ENCODE measurements at places on chromosomes 5 and 9.

DNA sequence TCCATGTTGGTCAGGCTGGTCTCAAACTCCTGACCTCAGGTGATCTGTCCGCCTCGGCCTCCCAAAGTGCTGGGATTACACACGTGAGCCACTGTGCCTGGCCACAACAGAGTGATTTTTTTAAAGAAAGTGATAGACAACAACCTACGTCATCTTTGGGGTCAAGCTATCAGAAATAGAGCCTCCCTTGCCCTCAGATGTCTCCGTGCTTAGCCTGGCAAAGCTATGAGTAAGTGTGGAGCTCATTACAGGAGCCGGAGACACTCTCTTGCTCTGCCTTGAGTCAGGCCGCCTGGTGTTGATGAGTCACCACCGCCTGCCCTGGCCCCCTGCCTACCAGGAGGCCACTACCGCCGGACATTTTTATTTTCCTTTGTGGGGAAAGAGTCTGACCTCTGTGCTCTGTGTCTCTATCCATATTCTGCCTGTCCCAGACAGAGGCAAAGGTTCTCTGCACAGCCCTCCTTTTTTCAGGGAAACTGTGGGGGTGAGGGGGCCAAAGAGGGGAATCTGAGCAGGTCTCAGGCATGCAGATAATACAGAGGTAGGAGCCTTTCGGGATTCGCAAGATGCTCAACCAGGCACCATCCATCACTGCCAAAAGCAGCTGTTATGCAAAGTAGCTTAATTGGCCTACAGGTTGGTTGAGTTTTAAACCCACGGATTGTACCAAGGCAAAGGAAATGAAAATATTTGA lies 123.7 kb upstream of the CPEB4 start:
- peak; percentile 92 for DNase-seq

GRCh38 chr5:61141801-61142200 lies 20.5 kb downstream of the SMIM15 start:
- no peak for DNase-seq

DNA sequence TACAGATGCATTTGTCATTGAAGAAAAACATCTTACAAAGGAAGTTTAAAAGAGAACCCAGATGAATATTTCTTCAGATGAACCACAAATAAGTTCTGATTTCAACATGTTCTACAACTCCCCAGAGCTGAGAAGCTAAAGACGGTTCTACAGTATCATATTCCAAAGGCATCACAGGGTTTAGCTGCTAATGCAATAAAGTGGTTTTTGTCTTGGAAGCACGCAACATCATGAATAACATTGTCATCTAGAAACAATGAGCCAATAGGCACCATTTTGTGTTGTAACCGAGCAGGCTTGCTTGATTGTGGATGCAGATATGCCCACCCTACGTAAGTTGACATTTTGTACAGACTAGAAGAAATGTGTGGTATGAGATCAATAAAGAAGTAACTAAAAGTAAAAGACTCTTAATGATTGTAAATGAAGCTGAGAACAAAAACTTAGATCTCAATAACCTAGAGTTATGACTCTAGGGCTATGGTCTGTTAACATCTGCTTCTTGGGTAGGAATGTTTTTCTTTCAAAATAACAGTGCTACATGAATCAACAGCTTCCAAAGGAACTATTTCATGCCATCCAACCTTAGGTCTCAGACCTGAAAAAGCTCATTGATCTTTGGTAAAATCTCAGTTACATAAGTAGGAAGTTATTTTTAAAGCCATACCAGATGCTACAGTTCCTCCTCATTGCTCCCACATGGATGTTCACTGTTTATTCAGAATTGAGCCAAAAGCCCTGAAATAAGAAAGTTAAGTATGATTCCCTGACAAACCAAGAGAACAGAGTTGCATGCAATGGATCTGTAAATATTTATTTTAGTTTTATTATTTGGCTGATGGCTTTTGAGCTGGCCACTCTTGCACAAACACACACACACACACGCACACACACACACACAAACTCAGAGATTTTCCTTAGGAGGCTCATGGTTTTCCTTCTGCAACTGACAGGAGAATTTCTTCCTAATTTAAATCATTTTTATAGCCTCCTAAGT lies 118.7 kb upstream of the SLCO6A1 start:
- DNase-seq, result no peak

DNA sequence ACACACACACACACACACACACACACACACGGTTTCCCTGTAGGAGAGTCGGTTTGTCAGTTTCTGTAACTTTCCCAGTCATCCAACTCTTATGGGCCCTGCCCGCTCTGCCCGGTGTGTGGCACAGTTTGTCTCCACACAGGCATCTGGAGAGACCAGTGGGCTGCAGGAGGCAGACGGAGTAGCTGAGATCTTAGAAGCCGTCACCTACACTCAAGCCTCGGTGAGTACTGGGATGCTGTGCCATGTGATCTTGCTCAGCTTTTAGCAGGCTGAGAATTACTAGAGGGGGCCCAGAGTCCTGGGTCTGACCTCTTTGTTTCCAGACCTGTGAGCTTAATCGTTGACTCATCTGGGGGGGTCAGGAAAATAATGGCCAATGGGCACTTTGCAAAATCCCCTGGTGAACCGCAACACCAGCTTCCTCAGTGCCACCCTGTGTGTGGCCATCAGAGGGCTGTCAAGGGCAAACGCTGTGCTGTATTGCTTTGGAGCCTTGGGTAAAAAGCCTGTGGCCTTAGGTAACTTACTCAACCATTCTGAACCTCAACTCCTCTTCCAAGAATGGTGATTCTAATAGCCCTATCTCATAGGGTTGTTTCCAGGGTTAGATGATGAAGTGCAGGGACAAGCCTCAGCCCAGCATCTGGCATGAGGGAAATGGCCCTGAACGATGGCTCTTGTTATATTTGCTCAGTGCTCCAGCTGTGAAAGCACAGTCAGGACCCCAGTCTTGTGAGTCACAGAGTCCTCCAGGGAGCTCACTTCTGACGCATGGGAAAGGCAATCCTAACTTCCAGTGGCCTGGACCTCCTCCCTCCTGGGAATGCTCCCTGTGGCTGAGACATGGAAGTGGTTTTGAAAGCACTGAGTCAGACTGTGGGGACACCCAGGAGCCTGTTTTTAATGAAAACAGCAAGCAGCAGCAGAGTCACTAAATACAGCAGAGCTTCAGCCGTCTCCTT lies 45.6 kb downstream of the COL15A1 start:
- DNase-seq, result peak; percentile 81

- DNase-seq, result no peak
Observed at GRCh38 chr9:74721696-74722660, 165.7 kb downstream of the TRPM6 start.

DNA sequence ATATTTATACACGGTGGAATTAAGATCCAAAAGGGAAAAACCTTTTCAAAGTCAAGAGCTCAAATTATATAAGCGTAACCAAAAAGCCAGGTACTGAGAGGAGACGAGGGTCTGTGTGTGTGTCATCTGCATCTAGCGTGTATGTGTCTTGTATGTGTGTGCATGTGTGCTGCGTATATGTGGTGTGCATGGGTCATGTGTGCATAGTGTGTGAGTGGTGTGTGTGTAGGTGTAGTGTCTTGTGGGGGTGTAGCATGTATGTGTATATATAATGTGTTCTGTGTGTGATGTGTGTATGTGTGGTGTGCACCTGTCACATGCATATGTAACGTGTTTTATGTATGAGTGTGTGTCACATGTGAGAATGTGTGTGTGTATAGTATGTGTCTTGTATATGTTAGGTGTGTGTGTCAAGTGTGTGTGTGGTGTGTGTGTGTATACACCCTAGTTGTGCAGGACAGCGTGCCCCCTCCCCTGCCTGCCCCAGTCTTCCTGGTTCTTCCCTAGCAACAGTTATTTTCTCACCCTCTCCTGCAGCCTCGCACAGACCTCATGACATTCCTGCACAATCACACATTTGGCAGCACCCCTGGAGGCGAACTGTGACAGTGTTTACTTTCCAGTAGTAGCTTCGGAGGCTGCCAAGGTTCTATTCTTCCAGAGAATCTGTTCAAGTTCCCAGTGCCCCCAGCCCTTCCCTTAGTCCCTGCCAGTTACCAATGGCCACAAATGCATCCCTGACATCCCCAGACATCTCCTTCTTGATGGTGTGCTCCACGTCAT lies 27.1 kb upstream of the TNIP1 start:
- no peak for DNase-seq

- DNase-seq, result no peak
Observed at GRCh38 chr5:167982-168660, 23.2 kb upstream of the LRRC14B start.

GRCh38 chr9:36762958-36763357 lies 190.3 kb downstream of the MELK start:
- DNase-seq, result no peak

GRCh38 chr9:113794721-113795120 lies 81.4 kb upstream of the ZNF618 start:
- DNase-seq, result no peak

DNA sequence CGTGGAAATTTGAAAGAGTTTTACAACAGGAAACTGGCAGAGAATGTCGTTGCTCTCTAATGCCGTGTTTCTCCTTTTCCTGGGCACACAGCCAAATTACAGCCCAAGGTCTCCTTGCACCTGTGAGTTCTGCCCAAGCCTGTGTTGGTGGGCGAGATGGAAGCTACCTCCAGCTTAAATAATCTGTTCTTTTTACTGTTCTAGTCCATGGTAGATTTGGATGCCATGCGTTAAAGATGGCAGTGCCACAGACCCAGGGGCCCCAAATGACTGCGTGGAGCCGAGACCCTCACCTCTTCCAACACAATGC lies 92.6 kb upstream of the IRX4 start:
- DNase-seq, result no peak

DNA sequence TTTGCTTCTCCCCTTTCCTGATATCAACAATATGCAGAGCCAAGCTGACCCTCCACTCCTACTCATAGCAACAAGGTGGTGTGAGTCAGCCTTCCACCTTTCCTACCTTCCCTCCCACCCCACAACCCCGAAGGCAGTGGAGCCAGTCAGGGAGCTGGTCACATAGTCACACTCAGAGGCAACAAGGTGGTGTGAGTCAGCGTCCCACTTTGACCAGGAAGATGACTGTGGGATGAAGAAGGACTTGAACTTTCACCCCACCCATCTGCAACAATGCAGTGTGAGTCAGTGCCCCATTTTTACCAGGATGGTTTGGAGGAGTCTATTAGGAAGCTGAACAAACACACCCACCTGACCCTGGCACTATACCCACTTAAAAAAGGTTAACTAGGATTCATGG lies 30.1 kb upstream of the ZNF782 start:
- DNase-seq, result peak; percentile 86

- DNase-seq, result no peak
Observed at GRCh38 chr9:15735083-15735857, 182.4 kb downstream of the CCDC171 start.

DNA sequence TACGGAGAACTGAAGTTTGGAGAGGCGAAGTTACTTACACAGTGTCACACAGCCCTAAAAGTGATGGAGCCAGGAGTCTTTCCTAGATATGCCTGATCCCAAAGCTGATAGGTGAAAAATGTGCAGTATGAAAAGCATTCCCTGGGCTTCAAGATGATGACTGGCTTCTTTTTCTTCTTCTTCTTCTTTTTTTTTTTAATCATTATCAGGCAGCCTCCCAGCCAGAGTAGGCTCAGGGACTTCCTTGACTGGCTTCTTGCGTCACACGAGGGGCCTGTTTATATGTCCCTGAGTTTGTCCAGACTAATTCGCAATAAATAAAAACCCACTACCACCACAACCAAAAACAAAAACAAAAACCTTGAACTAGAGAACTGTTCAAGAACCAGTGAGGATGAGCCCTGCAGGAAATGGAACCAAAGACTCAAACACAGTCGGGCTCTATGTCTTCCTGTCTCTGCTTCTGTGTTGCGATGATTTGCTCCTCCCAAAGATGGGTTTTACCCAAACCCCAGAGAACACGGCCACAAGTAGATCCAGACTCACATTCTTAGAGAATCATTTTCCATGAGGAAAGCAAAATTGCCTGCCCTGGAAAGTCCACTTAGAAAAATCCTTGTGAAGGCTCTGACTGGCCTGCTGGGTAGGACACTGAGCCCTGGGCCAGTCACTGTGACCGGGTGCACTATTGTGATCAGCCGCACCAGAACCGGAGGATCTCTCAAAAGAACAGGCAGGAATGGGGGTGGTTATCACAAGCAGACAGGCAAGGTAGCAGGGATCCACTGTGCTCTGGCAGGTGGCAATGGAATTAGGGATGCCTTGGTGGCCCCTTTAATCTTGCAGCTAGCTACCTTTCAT lies 38.0 kb upstream of the ADAM19 start:
- no peak for DNase-seq

DNA sequence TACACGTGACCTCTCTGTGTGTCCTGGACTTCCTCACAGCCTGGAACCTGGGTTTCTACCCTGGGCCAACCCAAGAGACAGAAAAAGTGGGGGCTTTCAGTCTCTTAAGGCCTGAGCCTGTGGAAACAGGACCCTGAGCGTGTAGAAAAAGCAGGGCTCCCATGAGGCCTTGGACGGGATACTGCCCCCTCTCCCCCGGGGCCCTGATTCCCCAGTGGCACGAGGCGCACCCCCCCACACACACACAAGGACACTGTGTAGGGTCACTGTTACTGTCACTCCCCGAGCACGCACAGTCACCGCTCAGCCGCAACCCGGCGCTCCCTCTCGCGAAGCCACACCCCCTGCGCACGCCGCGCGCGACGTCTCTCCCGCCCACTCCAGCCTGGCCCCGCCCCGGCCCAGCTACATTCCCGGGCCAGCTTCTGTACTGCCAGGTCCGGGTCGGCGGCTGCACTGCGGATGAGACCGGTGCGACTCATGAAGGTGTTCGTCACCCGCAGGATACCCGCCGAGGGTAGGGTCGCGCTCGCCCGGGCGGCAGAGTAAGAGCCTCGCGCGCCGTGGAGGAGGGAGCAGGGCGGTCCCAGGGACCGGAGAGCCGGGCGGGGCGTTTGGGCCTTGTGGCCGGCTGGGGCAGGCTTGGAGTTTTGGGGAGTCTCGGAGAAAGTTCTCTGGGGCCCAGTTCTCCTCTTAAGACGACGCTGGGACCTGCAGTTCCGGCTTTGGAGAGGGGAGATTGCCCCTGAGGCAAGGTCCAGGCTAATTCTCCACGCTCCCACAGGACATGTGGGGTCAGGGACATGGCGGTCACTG lies at the start of gene GRHPR:
TSS of gene GRHPR (plus strand) at position 408 of the 816 bp plus-strand sequence. CDS start at position 463, 55 bp downstream.
- peak; percentile 73 for DNase-seq

DNA sequence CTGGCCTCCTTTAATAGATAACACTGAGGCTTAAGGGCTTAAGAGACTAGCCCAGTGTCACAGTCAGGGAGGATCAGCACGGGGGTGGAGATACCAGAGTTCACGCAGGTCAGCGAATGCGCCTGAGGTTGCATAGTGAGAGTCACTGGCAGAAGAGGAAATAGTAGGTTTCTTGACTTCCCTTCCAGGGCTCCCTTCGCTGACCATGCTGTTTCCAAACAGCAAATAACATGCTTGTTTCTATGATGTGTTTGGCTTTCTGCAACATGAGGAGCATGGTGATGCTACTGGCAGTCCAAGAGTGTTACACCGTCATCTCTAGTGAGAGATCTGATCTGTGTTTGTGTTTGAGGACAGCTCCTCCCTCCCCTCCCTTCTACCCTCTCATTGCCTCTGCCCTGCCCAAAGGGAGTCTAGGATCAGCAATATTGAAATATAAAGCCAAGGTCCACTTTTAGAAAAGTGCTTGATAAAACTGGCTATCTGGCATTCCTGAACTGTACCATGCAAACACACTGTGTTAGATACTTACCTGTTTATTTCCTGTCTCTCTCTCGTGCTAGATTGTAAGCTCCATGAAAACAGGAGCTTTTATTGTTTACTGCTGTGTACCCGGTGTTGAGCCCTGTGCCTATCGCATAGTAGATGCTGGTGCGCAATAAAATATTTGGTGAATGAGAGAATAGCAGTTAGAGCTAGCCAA lies 12.3 kb downstream of the TLE4 start:
- DNase-seq, result no peak
